NCI-H1417 treated with DMSO at 0.1 percent for 48 hours (cell line): ENCODE measurements at places on chromosomes 11 and 22.

DNA sequence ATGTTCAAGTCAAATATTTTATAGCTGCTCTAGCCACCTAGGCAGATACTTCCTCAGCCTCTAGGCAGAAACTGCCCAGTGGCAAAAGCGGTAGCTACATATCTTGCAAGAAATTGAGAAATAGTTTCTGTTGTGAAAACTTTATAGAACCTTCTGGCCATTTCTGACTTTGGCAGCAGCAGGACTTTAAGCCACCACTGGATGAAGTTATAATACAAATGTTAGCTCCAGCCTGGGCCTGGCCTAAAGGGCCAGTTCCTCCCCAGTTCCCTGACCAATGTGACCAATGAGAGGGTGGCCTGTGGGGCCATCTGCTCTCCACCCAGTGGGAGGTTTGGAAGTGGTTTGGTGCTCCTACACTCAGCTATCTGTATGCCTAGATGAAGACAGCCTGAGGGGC lies 254.0 kb upstream of the NARS2 start:
- no peak for DNase-seq

DNA sequence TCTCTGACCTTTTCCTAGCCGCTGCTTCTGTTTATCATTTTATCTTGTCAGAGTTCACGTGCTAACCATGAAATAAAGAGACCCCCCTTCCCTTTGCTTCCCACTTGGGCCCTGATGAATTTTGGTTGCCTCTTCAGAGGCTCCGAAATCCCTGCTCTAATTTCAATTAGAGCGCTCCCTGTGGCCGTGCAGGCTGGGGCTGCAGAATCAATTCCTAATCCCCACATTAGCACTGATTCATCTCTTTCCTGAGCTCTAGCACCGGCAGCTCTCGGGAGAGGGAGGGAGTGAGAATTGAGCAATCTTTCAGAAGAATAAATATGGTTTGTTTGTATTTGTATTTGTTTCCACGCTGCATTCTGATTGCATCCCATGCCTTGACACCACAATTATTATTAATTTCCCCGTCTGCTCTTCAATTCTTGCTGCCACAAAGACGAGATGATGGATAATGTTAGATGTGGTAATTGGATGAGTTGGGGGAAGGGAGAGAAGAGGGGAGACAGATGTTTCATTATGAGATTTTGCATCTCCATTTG lies 76.9 kb downstream of the NTM start:
- no peak for DNase-seq

DNA sequence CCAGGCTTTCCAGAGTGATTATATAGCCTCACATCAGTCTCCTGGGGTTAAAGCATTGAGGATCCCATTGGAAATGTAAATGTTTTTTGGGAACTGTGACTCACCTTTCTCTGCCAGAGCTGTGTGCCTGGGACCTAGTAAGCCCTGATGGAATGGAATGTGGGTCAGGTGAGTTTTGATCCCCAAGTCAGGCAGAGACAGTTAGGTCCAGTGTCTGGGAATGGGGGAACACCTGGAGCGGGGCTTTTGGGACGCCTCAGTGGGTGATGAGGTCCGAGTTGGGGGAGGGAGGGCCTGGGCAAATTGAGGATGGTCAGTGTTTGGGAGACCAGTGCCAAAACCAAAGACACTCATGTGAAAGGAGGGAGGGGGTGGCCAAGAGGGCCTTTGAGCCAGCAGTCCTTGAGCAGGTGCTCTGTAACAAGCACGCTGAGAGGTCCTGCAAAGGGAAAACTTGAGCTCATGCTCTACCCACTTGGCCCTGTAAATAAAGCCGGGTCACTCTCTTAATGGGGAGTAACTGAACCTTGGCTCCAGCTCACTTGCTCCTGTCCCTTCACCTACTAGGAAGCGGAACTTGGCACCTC lies 104.7 kb downstream of the NAV2 start:
- DNase-seq, result no peak

DNA sequence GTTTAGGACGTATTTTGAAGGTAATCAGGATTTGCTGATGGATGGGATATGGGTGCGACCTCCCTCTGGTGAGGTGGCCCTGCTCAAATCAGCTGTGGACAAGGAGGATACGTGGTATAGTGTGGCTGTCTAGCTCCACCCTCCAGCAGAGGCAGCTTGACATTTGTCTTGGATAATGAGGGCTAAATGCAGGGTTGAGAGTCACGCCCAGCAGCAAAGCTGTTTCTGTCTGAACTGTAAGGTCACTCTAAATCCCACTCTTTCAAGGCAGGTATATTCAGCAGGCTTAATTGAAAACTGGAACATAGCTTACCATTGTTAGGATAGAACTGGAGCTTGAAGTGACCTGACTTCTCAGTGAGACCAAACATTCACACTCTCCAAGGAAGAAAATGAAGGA lies 98.7 kb downstream of the SWAP70 start:
- no peak for DNase-seq

DNA sequence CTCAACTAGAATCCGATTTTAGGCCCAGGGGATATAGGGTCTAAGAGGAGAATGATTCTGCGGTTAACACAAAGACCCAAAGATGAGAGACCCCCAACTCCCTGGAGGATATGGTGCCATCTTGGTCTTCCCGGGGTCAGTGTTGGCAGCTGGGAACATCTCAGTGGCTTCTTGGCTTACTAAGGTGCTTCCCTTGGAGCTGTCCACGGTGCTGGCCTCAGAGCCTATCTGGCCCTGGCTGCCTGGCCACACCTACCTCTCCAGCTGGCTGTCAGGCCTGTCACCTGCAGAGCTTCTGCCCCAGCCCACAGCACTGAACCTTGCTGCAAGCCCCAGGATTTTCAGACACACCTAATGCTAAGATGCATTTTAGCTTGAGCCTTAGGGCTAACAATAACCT lies 70.7 kb upstream of the THY1 start:
- no peak for DNase-seq

- no peak for DNase-seq
Measured at GRCh38 chr11:22581354-22582150, 44.1 kb downstream of the FANCF start.

GRCh38 chr11:18091731-18092130 lies 14.2 kb downstream of the SAAL1 start:
- DNase-seq, result no peak

GRCh38 chr11:94400839-94401772 lies at the start of gene GPR83:
TSS of gene GPR83 (minus strand) at chr11:94401419. CDS start at chr11:94401247, 172 bp downstream.
- peak; percentile 11 for DNase-seq

DNA sequence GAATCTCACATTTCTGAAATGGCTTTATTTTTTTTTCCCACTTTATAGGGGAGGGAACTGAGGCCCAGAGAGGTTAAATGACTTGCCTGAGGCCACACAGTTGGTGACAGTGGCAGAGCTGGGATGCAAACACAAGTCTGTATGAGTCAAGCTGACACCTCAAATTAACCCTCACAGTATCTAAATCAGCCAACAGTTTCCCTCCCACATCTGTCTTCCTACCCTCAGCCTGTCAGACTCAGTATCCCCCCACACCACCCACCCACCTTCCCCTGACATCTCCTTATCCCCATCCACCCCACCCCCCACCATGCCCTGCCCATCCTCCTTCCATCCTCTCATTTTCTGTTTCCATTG lies 95.2 kb downstream of the TP53I11 start:
- DNase-seq, result no peak

DNA sequence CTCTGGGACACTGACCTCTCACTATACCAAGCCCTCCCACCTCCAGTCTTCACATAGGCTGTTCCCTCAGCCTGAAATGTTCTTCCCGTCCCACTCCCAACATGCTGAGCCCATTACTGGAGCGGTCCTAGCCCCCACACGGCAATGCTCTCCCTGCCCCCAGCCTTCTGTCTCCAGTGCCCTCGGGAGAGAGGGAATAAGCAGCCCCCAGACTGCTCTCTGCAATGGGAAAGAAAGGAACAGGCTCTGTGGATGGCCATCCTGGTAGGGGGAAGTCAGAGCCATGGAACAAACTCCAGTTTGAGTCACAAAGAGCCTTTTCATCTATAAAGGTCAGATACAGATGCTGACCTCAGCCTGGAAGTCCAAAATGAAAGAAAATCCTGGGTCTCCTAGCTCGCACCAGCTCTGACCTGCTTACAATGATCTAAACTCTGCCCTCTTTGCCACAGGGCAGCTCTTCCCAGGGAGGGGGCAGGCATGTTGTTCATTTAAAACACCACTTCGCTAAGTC lies 62.6 kb downstream of the FLRT1 start:
- DNase-seq, result no peak

DNA sequence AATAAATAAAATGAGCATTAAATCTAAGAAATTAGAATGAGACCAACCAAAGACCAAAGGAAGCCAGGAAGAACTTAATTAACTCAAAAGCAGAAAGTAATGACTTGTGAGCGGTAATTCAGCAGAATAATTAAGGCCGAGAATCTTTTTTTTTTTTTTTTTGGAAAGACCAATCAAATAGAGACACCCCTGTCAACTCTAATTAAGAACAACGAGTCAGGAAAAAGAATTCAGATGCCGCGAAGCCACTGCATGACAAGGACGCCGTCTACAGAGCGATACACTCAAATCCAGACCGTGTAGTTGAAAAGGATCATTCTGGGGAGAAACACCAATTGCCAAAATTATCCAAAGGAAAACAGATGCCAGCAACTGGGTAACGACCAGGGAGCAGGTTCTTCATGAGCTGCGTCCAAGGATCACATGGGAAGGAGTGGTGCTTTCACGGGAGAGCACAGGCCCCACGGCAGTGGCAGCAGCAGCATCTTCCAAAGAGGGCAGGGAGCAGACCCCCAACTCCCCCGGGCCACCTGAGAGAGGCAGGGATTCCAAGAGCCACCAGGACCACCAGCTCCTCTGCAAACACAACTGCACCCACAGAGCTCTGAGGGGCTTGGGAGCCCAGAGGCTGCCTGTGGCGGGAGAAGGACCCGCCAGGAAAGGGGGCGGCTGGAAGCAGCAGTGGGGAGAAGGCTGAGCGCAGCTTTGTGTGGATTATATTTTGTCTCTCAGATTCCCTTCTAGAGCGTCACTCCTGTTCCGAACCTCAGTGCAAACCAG lies 469.8 kb downstream of the BRD1 start:
- DNase-seq, result no peak

GRCh38 chr11:120398132-120398531 lies 61.9 kb downstream of the ARHGEF12 start:
- no peak for DNase-seq

DNA sequence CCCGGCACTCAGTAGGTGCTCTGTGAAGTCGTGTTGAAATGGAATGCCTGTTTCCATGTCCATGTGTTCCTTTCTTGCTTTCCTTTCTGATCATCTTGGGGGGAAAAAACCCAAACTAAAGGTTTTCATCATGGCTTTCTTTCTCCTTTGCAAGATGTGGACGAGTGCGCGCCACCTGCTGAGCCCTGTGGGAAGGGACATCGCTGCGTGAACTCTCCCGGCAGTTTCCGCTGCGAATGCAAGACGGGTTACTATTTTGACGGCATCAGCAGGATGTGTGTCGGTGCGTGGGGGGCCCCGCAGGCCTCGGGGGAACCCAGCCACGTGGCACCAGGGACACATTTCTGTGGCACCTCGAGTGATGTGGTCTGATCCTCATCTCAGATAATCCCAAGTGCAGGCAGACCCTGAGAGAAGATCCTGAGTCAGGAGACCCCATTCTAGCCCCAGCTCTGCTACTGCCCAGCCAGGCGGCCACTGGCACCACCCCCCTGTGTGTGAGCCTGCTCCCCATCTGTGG lies 39.4 kb downstream of the FBLN1 start:
- DNase-seq, result no peak
